ENCODE measurements at places on chromosomes 1 and 21. TPM values are rescaled to one million over a fixed set of nuclear protein-coding genes. Genes with fewer than 3 reads are reported as not detected.

GRCh38 chr1:160607672-160608032 lies 28.4 kb upstream of the CD84 start:
- DNase-seq, result no peak
- no peak overlapping the region for H3K4me3 ChIP-seq
- H3K36me3 ChIP-seq, result no peaks in the 10 kb centered on the region
- no peaks in the 10 kb centered on the region for H3K4me1 ChIP-seq

DNA sequence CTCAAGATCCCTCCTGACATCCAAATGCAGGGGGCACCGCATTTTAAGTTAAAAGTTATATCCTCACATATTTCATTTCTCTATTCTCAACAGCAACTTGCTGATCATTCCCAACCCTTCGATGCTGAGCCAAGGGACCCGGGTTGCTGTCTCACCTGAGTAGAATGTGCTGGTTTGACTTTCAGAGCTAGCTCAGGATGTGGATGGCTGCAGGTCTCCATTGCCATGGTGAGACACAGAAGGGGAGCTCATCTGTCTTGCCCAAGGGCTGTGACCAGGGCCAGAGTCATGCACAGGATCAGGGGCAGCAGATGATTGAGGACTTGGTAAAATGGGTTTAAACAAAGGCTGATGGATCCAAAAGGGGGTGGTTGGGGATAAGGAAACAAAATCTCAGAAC lies 112.1 kb downstream of the HMGB4 start:
- H3K4me3 ChIP-seq, result no peak overlapping the region
- no peak for DNase-seq
- peaks cover 32% of the 10 kb centered on the region for H3K4me1 ChIP-seq
- H3K27me3 ChIP-seq, result no peaks in the 10 kb centered on the region
- no peak overlapping the region for H3K27ac ChIP-seq
- no peaks in the 10 kb centered on the region for H3K36me3 ChIP-seq

SPRR2E gene
- polyA plus RNA-seq, result 0.22 TPM

GRCh38 chr1:197838836-197839235 lies 63.6 kb upstream of the DENND1B start:
- no peak for DNase-seq
- H3K36me3 ChIP-seq, result no peaks in the 10 kb centered on the region
- no peaks in the 10 kb centered on the region for H3K4me1 ChIP-seq
- no peak overlapping the region for H3K27ac ChIP-seq
- H3K4me3 ChIP-seq, result no peak overlapping the region

SLC26A9 gene
- 10.7 TPM for polyA plus RNA-seq

GRCh38 chr1:112877750-112878149 lies 78.2 kb downstream of the SLC16A1 start:
- no peak overlapping the region for H3K27ac ChIP-seq
- no peak overlapping the region for H3K4me3 ChIP-seq
- no peaks in the 10 kb centered on the region for H3K36me3 ChIP-seq
- no peaks in the 10 kb centered on the region for H3K27me3 ChIP-seq
- H3K4me1 ChIP-seq, result peaks cover 5% of the 10 kb centered on the region
- no peak for DNase-seq

- H3K27ac ChIP-seq, result no peak overlapping the region
- peak; percentile 0 for DNase-seq
- H3K36me3 ChIP-seq, result no peaks in the 10 kb centered on the region
- H3K4me1 ChIP-seq, result no peaks in the 10 kb centered on the region
- peaks cover 11% of the 10 kb centered on the region for H3K27me3 ChIP-seq
Measured at GRCh38 chr1:29672416-29673227, 436.3 kb downstream of the PTPRU start.

DNA sequence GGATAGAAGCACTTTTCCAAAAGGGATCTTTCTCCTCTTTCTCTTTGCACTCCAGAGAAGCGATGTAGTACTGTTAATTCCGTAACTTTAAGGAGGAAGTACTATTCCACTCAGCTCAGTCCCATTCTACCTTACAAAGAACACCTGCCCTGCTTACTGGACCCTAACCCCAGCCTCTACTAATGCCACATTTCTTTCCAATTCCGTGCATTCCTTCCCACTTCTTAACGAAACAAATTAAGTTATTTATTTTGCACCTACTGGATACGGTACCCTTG lies 511 bp downstream of the NDC1 start:
- DNase-seq, result no peak
- no peaks in the 10 kb centered on the region for H3K36me3 ChIP-seq
